ENCODE measurements at places on chromosomes 1 and 21.

GRCh38 chr1:177505905-177506590 lies 335.3 kb downstream of the BRINP2 start:
- DNase-seq: no peak

GRCh38 chr1:213366141-213366831 lies 315.2 kb downstream of the RPS6KC1 start:
- DNase-seq: no peak

DNA sequence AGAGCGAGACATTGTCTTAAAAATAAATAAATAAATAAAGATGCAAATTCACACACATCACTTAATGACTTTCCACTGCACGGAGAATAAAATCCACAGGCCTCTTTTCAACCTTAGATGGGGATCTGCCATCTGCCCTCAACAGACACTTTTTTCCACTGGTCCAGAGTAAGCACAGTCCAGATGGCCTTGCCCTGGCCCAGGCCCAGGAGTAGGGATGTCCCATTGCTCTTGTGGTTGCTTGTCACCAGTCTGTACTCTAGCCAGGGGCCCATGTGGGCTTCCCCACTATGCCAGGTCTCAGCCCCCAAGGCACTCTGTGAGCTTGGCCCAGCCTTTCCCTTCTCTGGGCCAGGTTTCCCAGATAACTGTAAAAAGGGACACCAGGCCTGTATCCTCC lies 17.4 kb downstream of the PLOD1 start:
- DNase-seq: no peak

DNA sequence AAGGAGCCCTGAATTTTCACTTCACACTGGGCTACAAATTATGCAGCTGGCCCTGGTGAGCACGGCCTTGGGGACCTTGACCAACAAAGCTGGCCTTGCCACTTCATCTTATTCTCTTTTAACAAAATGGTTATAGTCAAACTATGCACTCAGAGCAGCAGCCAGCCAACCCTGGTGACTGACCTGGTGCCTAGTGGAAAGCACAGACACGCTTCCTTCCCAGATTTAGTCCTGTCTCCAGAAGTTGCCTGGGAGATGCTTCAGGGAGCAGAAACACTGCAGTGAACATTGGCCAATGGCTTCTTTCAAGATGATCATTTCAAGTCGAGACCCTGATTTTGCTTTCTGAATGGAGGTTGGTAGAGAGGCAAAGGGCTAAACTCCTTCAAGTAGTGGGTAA lies 249.3 kb downstream of the SIPA1L2 start:
- DNase-seq: no peak

DNA sequence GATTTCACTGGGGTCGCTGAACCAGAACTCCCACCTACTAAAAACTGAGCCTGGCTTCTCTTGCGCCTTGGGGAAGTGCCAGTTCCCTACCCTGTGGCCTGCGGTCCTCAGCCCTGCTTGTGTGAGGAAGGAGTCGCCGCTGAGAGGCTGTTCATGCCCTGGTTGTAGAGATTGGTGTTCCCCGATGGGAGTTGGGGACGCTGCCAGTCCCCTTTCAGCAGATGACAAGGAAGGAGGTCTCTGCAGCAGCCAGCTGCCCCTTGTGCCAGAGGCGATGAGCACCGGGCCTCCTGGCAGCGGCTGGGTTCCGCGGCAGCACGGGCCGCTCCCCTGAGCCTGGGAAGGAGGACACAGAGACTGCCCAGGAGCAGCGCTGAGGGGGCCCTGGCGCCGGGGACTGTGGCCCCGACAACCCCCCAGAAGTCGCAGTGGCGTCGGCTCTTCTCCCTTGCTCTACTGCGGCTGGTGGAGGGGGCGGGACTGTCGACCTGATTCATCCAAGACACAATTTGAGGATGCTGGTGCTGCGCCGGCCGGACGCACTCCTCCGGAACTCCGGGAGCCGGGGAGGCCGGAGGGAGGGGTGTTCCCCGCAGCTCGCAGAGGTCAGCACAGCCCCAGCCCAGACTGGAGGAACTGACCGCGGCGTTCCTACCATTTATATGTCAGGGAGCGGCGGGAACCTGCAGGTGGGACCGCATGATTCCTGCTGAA lies 12.0 kb upstream of the ADORA3 start:
- peak; percentile 74 for DNase-seq

DNA sequence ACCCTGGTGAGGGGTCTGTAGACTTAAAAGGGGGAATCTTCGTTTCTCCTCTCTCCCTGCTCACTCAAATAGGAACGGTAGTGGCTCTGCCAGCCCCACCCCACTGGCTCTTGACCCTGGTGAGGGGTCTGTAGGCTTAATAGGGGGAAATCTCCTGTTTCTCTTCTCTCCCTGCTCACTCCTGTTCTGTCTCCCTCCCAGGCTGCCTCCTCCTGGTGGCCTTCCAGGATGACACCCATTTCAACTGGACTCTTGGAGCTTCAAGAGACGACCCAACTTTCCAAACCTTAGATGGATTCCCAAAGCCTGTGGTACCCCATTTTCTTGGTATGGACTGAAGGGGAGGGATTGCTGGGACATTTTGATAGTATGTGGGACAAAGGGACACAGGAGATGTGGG lies 1.4 kb upstream of the EPHB2 start:
- DNase-seq: no peak

GRCh38 chr1:159853417-159854115 lies 8.9 kb downstream of the VSIG8 start:
- no peak for DNase-seq

GRCh38 chr1:21935393-21935804 lies 1.7 kb downstream of the HSPG2 start:
- DNase-seq: no peak

DNA sequence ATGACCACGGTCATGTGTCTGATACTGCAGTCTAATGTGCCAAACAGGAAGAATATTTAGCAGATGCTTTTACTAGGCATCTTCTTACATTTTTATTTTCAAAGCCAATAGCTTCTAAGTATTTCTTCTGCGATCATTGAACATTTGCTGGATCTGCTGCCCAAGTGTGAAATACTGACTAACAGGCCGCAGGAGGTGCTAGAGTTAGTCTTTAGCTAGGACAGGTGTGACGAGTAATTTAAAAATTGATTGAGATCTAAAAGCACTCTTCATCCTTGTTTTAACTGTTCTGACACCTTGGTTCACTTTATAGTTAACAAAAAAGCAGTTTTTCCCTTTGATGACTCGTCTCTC lies 748 bp upstream of the FAM78B start:
- DNase-seq: no peak

GRCh38 chr1:39632682-39633417 lies 6.6 kb downstream of the HEYL start:
- DNase-seq: no peak

GRCh38 chr1:97424209-97424608 lies 496.6 kb downstream of the DPYD start:
- DNase-seq: no peak

GRCh38 chr1:50108497-50109059 lies at the start of gene ELAVL4:
Gene ELAVL4 (plus strand): TSS chr1:50108920. CDS start chr1:50109190, 270 bp downstream.
- DNase-seq: peak; percentile 23

DNA sequence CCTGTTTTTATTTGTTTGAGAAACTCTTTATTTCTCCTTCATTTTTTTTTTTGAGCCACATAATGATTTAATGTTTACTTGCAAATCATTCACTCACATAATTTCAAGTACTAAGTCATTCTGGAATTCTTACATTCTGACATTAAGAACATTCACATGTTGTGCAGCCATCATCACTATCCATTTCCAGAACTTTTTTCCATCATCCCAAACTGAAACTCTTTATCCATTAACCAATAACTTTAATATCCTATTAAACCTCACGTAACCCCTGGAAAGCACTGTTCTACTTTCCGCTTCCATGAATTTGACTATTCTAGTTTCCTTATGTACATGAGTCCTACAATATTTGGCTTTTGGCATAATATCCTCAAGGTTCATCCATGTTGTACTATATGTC lies 52.5 kb upstream of the TEKT2 start:
- DNase-seq: no peak

DNA sequence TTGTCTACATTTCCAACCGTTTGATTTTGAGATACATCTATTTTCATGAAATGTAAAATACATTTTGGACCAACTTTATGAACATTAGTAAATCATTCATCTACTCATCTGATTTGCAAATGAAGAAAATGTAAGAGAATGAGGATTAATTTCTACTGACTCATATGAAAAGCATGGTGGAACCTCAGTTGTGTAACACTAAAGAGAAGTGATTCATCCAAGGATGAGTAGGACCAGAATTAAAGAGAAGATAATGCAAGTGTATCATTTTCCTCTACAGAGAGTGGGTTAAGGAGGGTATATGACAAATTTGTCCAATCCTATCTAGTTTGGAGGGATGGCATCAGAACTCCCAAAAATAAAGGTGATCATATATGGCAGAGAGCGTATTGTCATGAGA lies 1967.6 kb downstream of the MRPL39 start:
- DNase-seq: no peak

GRCh38 chr1:41448821-41449220 lies 35.7 kb downstream of the EDN2 start:
- DNase-seq: no peak

- DNase-seq: no peak
Measured at GRCh38 chr1:197392541-197392940, 124.5 kb downstream of the CRB1 start.

- DNase-seq: no peak
Measured at GRCh38 chr1:40709802-40710278, 18.3 kb downstream of the NFYC start.

- peak; percentile 11 for DNase-seq
Measured at GRCh38 chr1:5847013-5847659, 145.1 kb downstream of the NPHP4 start.

DNA sequence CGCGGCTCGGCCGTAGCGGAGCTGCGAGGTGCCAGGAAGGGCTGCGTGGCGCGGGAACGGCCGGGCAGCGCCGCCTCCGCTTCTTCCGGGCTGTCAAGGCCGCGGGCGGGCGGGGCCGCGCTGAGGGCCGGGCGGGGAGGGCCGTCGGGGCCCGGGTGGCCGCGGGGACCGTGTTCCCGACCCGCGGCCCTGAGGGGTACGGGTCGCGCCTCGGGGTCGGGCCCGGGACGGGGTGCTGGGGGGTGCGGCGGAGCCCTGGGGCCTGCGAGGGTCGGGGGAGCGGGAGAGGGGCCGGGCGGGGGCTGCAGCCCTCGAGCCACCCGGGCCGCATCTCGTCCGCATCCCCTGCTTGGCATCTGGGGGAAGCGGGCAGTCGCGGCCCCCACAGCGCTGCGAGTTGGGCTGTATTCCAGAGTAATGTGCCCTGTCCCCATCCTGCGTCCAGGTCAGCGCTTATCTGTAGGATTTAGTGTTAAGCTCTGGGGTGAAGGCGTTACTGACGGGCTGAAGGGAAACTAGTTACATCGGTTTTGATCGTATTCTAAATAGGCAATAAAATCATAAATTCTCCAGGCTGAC lies 379 bp downstream of the RER1 start:
- DNase-seq: peak; percentile 13

- no peak for DNase-seq
Measured at GRCh38 chr1:29196863-29197589, 15.3 kb upstream of the SRSF4 start.

GRCh38 chr1:93667642-93668041 lies 14.0 kb downstream of the BCAR3 start:
- no peak for DNase-seq

DNA sequence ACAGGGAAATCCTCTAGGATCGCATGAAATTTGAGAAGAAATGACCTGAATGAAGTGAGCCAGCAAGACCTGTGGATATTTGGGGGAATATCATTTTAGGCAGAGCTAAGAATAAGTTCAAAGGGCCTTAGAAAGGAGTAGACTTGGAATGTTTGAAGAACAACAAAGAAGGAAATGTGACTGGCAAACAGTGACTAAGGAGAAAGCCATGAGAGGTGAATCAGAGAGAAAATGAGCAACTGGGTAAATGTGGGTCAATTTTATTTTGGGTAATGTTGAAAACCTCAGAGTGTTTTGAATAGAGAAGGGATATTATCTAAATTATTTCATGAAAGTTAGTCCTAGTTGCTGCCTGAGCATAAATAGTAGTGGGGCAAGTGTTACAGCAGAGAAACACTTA lies 672.8 kb downstream of the LMO4 start:
- DNase-seq: no peak

DNA sequence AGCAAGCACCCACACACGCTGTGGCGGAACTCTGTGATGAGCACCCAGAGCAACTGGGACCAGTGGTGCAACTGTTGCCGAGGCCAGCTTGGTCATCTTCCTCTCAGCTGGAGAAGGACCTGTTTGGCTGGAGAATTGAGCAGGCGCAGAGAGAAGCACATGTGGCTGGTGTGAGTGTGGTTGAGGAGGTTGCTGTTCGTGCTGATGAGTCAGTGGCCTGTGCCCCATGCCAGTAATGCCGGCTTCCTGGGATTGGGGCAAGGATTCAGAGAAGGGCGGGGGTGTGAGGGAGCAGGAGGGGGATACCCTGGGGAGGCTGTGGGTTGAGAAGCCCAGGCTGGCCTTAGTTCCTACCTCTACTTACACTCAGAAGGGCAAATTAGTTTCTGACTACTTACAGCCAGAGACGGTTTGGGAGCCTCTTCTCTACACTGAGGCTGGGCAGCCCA lies 57.5 kb upstream of the EPS8L3 start:
- DNase-seq: peak; percentile 99

DNA sequence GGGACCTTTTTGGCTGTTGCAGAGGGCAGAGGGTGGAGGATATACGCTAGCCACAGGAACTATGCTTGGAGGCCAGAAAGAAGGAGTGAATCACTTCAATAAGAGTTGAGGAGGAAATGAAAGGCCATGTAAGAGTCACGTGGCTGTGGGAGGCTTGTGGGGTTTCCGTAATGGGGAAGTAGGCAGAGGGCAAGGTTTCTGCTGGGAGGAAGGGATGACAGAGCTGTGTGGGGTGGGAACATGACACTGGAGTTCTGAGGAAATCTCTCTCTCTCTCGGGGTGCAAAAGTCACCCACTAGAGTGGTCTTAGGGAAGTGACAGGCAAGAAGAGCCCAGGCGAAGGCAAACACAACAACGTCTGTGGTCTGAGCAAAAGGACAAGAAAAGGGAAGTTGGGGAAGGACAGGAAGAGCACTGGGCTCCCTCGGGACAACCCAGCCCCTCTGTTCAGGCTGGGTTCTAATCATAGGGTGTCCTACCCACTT lies 3.9 kb upstream of the CD1C start:
- peak; percentile 98 for DNase-seq

GRCh38 chr1:61692155-61692800 lies 32.7 kb downstream of the TM2D1 start:
- no peak for DNase-seq

DNA sequence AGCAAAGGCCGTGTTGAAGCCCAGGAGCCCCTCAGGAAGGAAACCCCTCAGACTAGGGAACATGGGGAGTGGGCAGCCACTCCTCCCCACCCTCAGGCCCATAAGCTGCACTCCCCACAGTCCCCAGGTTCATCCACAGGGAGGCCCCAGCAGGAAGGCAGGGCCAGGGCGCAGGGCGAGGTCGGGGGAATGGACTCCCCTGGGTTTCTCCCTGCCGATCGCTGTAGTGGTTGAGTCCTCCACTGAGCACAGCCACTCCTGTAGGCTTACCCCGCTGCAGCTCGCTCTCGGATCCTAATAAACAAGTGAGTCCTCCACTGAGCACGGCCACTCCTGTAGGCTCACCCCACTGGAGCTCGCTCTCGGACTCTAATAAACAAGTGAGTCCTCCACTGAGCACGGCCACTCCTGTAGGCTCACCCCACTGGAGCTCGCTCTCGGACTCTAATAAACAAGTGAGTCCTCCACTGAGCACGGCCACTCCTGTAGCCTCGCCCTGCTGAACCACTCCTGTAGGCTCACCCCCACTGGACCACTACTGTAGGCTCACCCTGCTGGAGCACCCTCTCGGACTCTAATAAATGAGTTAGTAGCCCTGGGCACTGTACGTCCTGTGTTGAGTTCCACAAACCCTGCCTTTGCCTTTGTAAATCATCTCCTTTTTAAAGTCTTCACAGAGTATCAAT lies 16.2 kb upstream of the COL18A1 start:
- no peak for DNase-seq

Measured in suppressor macrophage treated with lipopolysaccharide for 1 hour (primary cell).